Activated CD4-positive, alpha-beta T cell treated with anti-CD3 and anti-CD28 coated beads, Interleukin-2, amount 50 U/mL, for 24 hours (primary cell): ENCODE measurements at places on chromosomes 5 and 9.

DNA sequence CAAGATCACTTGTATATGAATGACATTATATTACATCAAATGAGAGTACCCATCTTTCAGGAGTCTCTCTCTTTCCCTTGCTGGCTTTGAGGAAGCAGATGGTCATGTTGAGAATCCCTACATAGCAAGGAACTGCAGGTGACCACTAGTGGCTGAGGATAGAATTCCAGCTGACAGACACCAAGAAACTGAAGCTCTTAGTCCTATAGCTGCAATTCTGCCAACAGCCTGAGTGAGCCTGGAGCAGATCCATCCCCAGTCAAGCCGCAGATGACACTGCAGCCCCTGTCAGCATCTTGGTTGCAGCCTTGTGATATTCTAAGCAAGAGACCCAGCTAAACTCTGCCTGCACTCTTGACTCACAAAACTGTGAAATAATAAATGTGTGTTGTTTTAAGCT lies 531.5 kb downstream of the CSNK1G3 start:
- no peak for DNase-seq

GRCh38 chr9:131807144-131807983 lies 67.5 kb upstream of the RAPGEF1 start:
- no peak for DNase-seq

DNA sequence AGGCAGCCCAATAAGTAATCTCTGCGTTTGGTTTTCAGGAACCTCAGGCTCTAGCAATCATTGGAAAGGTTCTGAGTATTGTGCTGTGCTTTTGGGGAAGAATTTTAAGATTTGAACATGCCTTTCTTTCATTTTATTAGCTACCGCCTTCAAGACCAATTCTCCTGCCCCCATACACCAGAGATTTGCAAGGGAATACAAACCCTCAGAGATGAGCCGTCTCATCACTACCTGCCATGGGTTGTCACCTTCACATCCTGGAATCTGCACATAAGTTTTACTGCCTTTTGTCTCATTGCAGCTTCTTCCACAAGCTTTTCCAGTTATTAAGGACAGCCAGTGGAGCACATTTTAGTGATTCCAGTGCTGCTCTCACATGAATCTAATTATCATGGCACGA lies 11.7 kb upstream of the TMED7 start:
- DNase-seq: no peak

- no peak for DNase-seq
Observed at GRCh38 chr9:134035041-134036039, 10.1 kb downstream of the BRD3OS start.

GRCh38 chr5:180785121-180785781 lies 17.4 kb downstream of the MGAT1 start:
- DNase-seq: no peak
